ENCODE measurements at places on chromosomes 11 and 22.

GRCh38 chr22:33035272-33035863 is 22.8 kb downstream of the SYN3 start:
- DNase-seq: no peak
- H3K27me3 ChIP-seq: no peaks in the 10 kb centered on the region
- no peaks in the 10 kb centered on the region for H3K4me1 ChIP-seq
- no peak overlapping the region for H3K27ac ChIP-seq
- H3K4me3 ChIP-seq: no peak overlapping the region

GRCh38 chr11:68659158-68659921 is 25.0 kb upstream of the GAL start:
- no peaks in the 10 kb centered on the region for H3K36me3 ChIP-seq
- no peaks in the 10 kb centered on the region for H3K27me3 ChIP-seq
- no peak for DNase-seq
- no peak overlapping the region for H3K27ac ChIP-seq
- no peaks in the 10 kb centered on the region for H3K4me1 ChIP-seq

GRCh38 chr22:20646906-20647305 is 127.0 kb upstream of the SERPIND1 start:
- no peak overlapping the region for H3K27ac ChIP-seq
- H3K4me3 ChIP-seq: no peak overlapping the region
- no peaks in the 10 kb centered on the region for H3K27me3 ChIP-seq
- no peak for DNase-seq
- H3K36me3 ChIP-seq: no peaks in the 10 kb centered on the region

- no peaks in the 10 kb centered on the region for H3K27me3 ChIP-seq
- H3K36me3 ChIP-seq: no peaks in the 10 kb centered on the region
- DNase-seq: no peak
- no peak overlapping the region for H3K27ac ChIP-seq
- no peak overlapping the region for H3K4me3 ChIP-seq
These were observed 3.0 kb upstream of the RFPL3 start for GRCh38 chr22:32354360-32355351.

DNA sequence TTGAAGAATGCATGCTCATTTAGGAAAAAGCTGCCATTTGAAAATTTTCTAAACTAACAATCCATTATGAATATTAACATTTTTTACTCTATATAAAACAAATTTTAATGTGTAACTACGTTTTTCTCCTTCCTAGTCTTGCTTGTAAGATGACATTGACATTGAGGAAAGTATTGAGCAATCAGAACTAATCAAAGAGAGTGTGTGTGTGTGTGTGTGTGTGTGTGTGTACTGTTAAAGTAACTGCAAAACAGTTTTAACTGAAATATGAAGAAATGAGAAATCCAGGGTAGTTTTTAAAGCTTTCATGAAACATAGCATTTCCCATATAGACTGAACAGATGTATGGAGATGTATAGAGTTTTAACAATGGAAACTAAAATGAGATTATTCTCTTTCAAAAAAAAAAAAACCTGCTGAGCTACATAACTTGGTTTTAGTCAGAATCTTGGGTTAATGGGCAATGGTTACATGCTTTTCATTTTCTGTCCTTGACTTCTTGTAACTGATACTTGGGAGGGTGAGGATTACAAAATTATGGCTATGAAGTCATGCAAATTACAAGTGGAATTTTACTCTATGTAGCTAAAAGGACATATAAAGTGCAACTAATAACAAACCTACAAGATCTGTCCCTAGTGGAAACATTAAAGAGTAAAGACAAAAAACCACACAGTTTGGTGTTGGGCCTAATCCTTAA is 2.0 kb downstream of the PDGFD start:
- no peak overlapping the region for H3K27ac ChIP-seq
- peaks cover 2% of the 10 kb centered on the region for H3K4me1 ChIP-seq
- DNase-seq: no peak

DNA sequence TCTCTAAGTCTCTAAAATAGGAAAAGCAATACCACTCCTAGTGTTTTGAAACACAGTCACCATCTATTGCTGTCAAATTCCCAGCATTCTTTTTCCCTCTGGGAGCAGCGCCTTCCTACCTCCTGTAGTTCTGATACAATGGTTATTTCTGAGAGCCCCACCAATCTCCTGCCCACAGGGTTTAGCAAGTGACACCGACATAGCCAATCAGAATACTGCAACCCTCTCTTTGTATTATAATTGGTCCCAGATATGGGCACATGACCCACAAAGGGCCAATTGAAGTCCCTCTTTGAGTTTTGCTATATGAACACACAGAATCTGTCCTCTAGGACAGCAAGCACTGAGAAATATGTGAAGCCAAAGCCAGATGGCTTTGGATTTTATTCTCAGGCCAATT is 16.9 kb upstream of the ARHGAP42 start:
- no peaks in the 10 kb centered on the region for H3K36me3 ChIP-seq
- H3K4me3 ChIP-seq: no peak overlapping the region
- H3K27me3 ChIP-seq: no peaks in the 10 kb centered on the region
- no peak overlapping the region for H3K27ac ChIP-seq
- no peaks in the 10 kb centered on the region for H3K4me1 ChIP-seq

DNA sequence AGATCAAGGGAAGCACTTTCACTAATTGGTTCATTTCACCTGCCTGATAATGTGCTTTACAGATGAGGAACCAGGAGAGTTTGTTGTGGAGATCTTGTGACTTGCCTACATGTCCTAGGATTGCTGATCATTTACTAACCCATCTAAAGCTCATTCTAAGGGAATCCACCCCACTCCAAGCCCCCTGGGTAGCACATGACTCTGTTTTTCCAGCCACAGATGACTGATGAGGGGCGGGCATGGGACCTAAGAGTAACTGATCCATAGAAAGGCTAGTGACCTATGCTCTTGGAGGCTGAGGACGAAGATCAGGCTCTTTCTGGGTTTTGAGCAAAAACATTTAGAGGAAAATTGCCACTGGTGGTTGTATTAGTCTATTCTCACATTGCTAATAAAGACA is 378.1 kb downstream of the CADM1 start:
- no peaks in the 10 kb centered on the region for H3K36me3 ChIP-seq
- H3K27ac ChIP-seq: no peak overlapping the region
- H3K4me3 ChIP-seq: no peak overlapping the region
- DNase-seq: no peak
- H3K4me1 ChIP-seq: no peaks in the 10 kb centered on the region

DNA sequence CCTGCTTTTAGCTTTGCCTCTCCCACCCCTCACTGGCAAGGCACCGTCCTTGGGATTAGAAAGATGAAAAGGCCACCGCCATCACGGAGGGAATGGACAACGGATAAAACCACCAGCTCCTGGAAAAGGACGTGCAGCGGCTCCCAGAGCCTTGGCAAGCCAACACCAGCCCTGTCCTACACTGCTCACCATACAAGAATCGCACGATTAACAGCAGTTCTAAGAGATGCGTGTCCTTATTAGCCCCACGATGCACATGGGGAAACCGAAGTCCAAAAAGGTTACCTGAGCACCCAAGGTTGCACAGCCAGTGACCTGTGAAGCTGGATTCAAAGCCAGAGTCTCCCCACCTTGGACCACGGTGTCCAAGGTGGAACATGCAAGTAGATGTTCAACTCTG is 7.3 kb downstream of the YPEL1 start:
- no peaks in the 10 kb centered on the region for H3K27me3 ChIP-seq
- no peak for DNase-seq
- no peaks in the 10 kb centered on the region for H3K36me3 ChIP-seq
- H3K27ac ChIP-seq: no peak overlapping the region
- H3K4me1 ChIP-seq: no peaks in the 10 kb centered on the region

DNA sequence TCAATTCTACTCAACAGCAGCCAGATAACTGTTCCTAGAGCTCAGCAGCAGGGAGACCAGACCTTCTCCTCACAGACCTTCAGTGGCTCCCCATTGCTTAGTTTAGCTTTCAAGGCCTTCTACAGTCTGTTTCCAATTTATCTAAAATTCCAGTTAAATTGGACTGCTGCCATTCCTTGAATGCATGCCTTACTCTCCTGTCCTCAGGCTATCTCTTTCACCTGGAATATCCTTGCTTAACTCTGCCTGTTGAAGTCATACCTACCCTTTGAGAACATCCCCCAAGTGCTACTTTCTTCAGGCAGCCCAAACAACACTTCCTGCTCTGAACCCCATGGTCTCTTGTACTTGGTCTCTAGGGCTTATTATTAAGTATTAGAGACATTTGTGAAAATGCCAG is 120.7 kb upstream of the TENM4 start:
- no peaks in the 10 kb centered on the region for H3K27me3 ChIP-seq
- no peak overlapping the region for H3K4me3 ChIP-seq
- no peak for DNase-seq
- H3K27ac ChIP-seq: no peak overlapping the region
- no peaks in the 10 kb centered on the region for H3K4me1 ChIP-seq

DNA sequence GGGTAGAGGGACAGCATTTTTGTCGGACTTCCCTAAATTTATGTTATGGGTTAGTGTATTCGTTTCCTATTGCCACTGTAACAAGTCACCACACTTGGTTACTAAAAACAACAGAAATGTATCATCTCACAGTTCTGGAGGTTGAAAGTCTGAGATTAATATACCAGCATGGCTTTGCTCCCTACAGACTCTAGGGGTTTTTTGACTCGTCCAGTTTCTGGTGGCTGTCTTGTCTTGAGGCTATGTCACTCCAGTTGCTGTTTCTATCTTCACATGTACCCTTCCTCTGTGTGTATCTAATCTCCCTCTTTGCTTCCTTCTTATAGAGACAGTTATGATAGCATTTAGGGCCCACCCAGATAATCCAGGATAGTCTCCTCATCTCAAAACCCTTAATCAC is 9.1 kb upstream of the CCDC179 start:
- no peak overlapping the region for H3K4me3 ChIP-seq
- H3K4me1 ChIP-seq: no peaks in the 10 kb centered on the region
- H3K27me3 ChIP-seq: no peaks in the 10 kb centered on the region
- H3K36me3 ChIP-seq: no peaks in the 10 kb centered on the region

DNA sequence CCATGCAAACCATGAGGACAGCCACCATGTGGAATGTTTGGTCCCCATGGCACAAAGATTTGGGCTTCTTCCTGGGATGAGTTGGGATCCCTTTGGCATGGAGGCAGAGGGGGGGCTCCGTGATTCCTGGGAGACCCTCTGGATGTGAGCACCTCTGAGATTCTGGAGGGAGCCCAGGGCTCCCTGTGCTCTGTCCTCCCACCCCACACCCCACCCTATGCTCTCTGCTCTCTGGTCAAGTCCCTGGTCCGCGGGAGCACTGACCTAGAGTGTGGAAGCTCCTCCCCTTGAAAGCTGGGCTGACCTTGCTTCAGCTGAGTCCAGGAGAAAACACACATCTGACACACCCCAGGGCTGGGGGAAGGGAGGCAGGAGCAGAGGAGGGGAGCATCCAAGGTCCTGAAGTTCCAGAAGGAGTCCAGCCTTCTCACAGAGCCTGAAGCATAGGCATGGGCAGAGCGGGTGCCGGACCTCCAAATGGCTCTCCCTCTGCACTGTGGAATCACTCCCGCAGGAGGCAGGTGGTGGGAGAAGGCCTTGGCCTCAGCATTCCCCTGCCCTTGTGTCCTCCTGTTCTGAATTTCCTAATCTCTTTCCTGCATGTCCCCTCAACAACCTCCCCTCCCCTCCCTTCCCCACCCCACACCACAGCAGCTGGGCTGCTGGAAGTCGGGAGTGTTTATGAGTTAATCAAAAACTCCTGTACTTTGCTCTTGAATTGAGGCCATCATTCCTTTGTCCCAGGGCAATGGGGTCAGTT is 25.7 kb upstream of the OAF start:
- no peak overlapping the region for H3K4me3 ChIP-seq
- no peaks in the 10 kb centered on the region for H3K36me3 ChIP-seq
- H3K27me3 ChIP-seq: peaks cover 5% of the 10 kb centered on the region
- DNase-seq: no peak
- no peaks in the 10 kb centered on the region for H3K4me1 ChIP-seq

DNA sequence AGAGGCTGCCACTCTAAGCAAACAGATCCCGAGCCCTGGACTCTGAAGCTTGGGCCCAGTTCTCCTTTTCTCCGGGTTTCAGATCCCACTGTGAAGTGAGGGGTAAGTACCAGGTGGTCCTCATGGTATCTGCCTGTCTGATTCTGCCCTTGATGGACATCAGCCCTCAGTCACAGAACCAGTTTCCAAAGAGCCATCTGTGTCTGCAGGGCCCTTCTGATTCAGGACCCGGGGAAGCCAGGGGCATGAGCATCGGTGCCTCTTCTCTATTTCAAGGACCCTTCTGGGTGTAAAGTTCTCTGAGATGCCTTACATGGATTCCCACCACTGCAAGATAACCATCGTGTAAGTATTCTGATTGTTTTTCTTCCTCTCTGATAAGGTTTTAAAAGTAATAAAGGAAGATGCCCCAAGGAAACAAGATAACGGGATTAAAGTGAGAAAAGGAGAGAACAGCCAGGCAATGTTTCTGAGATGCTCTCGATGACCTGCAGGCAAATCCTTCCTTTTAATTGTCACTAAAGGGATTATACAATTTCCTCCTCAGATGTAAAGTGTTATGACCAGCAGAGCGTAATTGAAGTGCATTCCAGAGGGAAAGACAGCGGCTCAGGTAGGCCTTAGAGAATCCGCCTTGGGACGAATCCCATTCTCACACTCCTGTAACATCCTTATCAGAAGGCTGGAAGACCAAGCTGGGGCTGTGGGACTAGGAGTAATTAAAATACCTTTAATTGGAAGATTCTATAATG is 924.3 kb downstream of the TBC1D22A start:
- no peak overlapping the region for H3K27ac ChIP-seq
- no peaks in the 10 kb centered on the region for H3K27me3 ChIP-seq
- no peak for DNase-seq
- H3K36me3 ChIP-seq: no peaks in the 10 kb centered on the region
- no peaks in the 10 kb centered on the region for H3K4me1 ChIP-seq

GRCh38 chr11:67278135-67278938 is 10.8 kb upstream of the ANKRD13D start:
- peak overlapping the region; percentile 46 for H3K4me3 ChIP-seq
- no peaks in the 10 kb centered on the region for H3K27me3 ChIP-seq
- H3K4me1 ChIP-seq: peaks cover 85% of the 10 kb centered on the region
- DNase-seq: no peak
- peaks cover 58% of the 10 kb centered on the region for H3K36me3 ChIP-seq

- H3K27ac ChIP-seq: no peak overlapping the region
- H3K4me3 ChIP-seq: no peak overlapping the region
- no peak for DNase-seq
- H3K27me3 ChIP-seq: no peaks in the 10 kb centered on the region
- H3K36me3 ChIP-seq: no peaks in the 10 kb centered on the region
- H3K4me1 ChIP-seq: peaks cover 25% of the 10 kb centered on the region
These were observed 21.5 kb upstream of the PRR5 start for GRCh38 chr22:44680481-44680894.

DNA sequence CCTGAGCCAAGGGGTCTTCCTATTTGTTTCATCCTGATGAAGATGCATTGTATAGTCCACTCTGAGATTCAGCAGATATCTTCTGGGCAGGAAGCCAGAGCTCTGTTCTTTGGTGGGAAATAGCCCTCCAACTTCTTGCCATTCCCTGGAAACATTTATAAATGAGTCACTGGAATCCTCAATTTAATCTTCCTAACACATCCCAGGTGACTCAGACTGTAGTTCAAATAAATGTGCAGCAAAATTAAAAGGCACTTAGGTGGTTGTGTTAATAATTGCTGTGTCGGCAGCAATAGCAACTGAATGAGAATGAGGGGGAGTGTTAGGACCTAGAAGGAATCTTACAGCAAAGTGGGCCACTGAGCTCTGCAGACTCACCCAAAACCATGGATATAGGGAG is 108.6 kb downstream of the INSC start:
- no peaks in the 10 kb centered on the region for H3K27me3 ChIP-seq
- no peaks in the 10 kb centered on the region for H3K36me3 ChIP-seq
- no peak overlapping the region for H3K27ac ChIP-seq
- no peaks in the 10 kb centered on the region for H3K4me1 ChIP-seq
